Endothelial cell of umbilical vein (primary cell): ENCODE measurements at places on chromosomes 12 and 14. TPM values are rescaled to one million over a fixed set of nuclear protein-coding genes. Genes with fewer than 3 reads are reported as not detected.

DNA sequence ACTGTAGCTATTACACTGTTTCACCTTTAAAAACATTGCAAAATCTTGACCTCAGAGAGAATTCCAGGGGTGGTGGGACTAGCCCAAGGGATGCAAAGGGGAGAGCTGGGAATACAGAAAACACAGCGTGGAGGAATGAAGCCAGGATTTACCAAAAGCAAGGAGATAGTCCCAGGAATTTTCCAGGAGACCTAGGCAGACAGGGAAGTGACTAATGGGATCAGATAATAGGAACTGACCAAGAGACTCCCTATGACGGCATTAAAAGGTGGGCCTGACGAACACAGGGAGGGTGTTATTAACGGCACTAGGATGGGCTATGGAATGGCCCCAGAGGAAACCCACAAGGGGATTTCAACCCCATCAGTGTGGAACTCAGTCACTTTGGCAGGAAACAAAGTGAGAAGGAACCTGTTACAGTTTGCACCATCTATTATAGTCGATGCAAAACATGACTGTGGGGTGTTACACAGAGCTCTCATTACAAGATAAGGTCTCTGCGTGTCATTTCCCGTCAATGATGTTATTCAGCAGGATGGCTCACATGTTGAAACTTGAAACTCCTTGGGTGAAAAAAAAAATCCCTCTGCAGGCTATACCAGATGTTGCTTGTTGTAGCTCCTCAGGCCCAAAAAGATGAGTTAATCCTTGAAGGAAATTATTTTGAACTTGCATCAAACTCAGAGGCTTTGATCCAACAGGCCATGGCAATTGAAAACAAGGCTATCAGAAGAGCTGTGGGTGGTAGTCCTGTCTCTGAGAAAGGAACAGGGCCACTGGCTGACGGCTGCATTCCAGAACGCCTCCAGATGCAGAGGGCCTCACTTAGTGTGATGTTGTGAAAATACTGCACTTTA is 58.7 kb downstream of the DRAM1 start:
- H3K4me1 ChIP-seq, result peaks cover 15% of the 10 kb centered on the region
- peak overlapping the region; percentile 42 for H3K27ac ChIP-seq
- H3K4me3 ChIP-seq, result no peak overlapping the region
- no peaks in the 10 kb centered on the region for H3K27me3 ChIP-seq

- H3K27me3 ChIP-seq, result no peaks in the 10 kb centered on the region
- no peak overlapping the region for H3K4me3 ChIP-seq
- H3K4me1 ChIP-seq, result no peaks in the 10 kb centered on the region
Observed at GRCh38 chr12:67748743-67749040, 100.1 kb downstream of the DYRK2 start.

- H3K4me3 ChIP-seq, result no peak overlapping the region
- no peak overlapping the region for H3K27ac ChIP-seq
- no peaks in the 10 kb centered on the region for H3K27me3 ChIP-seq
- peaks cover 14% of the 10 kb centered on the region for H3K4me1 ChIP-seq
- no peak for DNase-seq
Observed at GRCh38 chr14:68840454-68840853, 47.6 kb upstream of the ZFP36L1 start.

- no peak for DNase-seq
- no peaks in the 10 kb centered on the region for H3K27me3 ChIP-seq
- H3K4me3 ChIP-seq, result no peak overlapping the region
- H3K27ac ChIP-seq, result no peak overlapping the region
Observed at GRCh38 chr14:76002383-76002782, 16.8 kb downstream of the IFT43 start.

- H3K36me3 ChIP-seq, result no peaks in the 10 kb centered on the region
- H3K4me3 ChIP-seq, result no peak overlapping the region
- no peak overlapping the region for H3K27ac ChIP-seq
- DNase-seq, result no peak
Observed at GRCh38 chr12:70028515-70028914, 203.5 kb downstream of the MYRFL start.

- no peak for DNase-seq
- no peak overlapping the region for H3K4me3 ChIP-seq
- no peaks in the 10 kb centered on the region for H3K36me3 ChIP-seq
Observed at GRCh38 chr14:52848626-52849025, 57.2 kb upstream of the GNPNAT1 start.

GRCh38 chr12:45918818-45919217 is 71.6 kb downstream of the SCAF11 start:
- no peak for DNase-seq
- no peaks in the 10 kb centered on the region for H3K27me3 ChIP-seq
- peaks cover 9% of the 10 kb centered on the region for H3K36me3 ChIP-seq
- no peaks in the 10 kb centered on the region for H3K4me1 ChIP-seq
- no peak overlapping the region for H3K27ac ChIP-seq
- no peak overlapping the region for H3K4me3 ChIP-seq

DNA sequence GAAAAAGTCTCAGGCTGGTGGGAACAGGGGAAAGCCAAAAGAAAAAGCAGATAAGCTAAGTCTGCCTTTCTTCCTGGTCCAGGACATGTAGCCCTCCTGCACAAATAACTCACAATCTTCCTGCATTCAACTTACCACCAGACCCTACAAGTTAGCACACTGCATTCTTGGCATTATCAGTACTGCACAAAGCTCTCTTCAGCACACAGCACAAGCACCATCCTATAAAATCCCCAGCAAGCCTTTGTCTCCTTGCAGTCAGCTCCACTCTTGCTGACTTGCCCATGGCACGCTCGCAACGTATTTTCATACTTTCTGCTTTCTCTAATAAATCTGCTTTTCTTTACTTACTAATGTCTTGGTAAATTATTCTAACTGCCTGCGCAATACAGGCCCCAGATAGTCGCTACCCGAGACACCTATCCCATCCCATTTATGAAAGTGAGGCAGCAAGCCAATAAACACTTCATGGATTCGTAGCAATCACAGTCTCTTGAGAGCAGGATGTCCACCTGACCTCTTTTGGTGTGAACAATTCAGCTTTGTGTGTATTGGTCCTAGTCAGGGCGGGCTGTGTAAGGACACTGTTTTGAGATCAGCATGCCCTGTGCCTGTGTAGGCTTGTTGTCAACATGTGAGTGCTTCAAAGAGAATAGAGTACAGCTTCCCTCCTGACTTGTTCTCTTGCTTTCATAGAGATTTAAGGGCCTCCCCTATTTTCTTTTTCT is 49.0 kb downstream of the TMEM117 start:
- H3K27ac ChIP-seq, result no peak overlapping the region
- H3K4me3 ChIP-seq, result no peak overlapping the region
- DNase-seq, result no peak
- no peaks in the 10 kb centered on the region for H3K36me3 ChIP-seq
- no peaks in the 10 kb centered on the region for H3K4me1 ChIP-seq

GRCh38 chr12:15152456-15152855 is 68.8 kb downstream of the RERG start:
- no peaks in the 10 kb centered on the region for H3K4me1 ChIP-seq
- no peak overlapping the region for H3K4me3 ChIP-seq
- H3K27ac ChIP-seq, result no peak overlapping the region

- H3K36me3 ChIP-seq, result no peaks in the 10 kb centered on the region
- H3K27ac ChIP-seq, result no peak overlapping the region
- H3K4me3 ChIP-seq, result no peak overlapping the region
- H3K4me1 ChIP-seq, result peaks cover 6% of the 10 kb centered on the region
Observed at GRCh38 chr12:14928931-14929330, 9.4 kb downstream of the ERP27 start.

GRCh38 chr12:130249376-130249775 is 87.1 kb downstream of the FZD10 start:
- H3K4me1 ChIP-seq, result no peaks in the 10 kb centered on the region
- no peak for DNase-seq
- H3K27me3 ChIP-seq, result no peaks in the 10 kb centered on the region
- H3K36me3 ChIP-seq, result no peaks in the 10 kb centered on the region
- no peak overlapping the region for H3K4me3 ChIP-seq

GRCh38 chr12:124536641-124537040 is 30.8 kb downstream of the NCOR2 start:
- no peaks in the 10 kb centered on the region for H3K27me3 ChIP-seq
- no peak overlapping the region for H3K27ac ChIP-seq
- H3K4me3 ChIP-seq, result no peak overlapping the region
- DNase-seq, result no peak

DNA sequence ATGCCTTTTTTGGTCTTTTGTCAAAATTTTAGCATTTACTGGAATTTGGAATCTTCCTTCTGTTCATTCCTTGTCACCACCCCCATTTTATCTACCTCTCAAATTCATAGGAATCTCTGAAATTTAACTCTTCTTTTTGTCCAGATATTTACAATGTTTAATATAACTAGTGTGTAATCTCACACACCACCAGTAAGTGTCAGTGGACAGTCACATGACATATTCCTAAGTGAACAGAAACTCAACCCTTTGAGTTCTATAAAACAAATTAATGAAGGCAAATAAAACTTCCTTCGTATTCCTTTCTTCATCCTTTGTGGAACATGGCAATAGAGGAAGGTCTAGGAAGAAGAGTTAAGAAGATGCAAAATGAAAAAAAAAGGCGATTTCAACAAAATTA is 26.6 kb downstream of the ATF7 start:
- peak; percentile 31 for DNase-seq
- H3K4me3 ChIP-seq, result no peak overlapping the region
- H3K4me1 ChIP-seq, result peaks cover 52% of the 10 kb centered on the region
- no peaks in the 10 kb centered on the region for H3K27me3 ChIP-seq
- H3K27ac ChIP-seq, result no peak overlapping the region
- H3K36me3 ChIP-seq, result peaks cover 3% of the 10 kb centered on the region

DNA sequence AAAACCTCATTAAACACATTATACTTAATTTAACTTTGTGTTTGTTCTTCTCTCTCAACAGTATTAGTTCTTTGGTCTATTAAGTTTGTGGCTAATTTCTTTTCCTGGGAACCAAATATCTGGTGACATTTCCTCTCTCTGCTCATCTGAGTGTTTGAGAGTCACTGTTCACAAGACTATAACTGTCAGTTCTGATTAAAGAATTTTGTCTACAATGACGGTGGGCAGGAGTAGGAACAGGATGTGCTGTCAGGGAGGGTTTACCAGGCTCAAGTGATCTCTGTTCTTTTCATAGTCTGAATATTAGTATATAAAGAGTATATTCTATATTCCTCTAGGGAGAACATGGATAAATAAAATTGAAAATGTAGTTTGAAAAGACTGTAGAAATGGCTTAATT is 92.9 kb downstream of the ALG10B start:
- no peaks in the 10 kb centered on the region for H3K4me1 ChIP-seq
- no peak for DNase-seq
- no peaks in the 10 kb centered on the region for H3K27me3 ChIP-seq
- H3K27ac ChIP-seq, result no peak overlapping the region
- H3K36me3 ChIP-seq, result no peaks in the 10 kb centered on the region
- no peak overlapping the region for H3K4me3 ChIP-seq

GRCh38 chr14:78401866-78402265 is 231.7 kb downstream of the NRXN3 start:
- H3K4me3 ChIP-seq, result no peak overlapping the region
- H3K36me3 ChIP-seq, result no peaks in the 10 kb centered on the region
- H3K4me1 ChIP-seq, result no peaks in the 10 kb centered on the region
- DNase-seq, result no peak
- no peaks in the 10 kb centered on the region for H3K27me3 ChIP-seq
- H3K27ac ChIP-seq, result no peak overlapping the region

DNA sequence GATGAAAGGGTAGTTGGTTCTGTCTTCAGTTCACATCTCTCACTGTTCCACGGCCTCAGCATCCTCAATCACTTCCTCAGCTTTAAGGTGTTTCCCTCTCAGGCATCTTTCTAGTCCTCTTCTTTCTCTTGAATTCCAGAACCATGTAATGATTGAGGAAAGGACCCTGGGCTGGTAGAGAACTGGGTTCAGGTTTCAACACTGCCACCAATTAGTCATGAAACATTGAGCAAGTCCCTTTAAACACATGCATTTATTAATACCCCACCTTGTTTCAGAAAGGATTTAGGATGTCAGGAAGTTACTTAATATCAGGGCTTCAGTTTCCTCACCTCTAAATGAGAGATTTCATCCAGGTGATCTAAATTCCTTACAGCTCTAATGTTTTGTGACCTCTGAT is 7.2 kb downstream of the DMAC2L start:
- no peaks in the 10 kb centered on the region for H3K36me3 ChIP-seq
- H3K27me3 ChIP-seq, result no peaks in the 10 kb centered on the region
- peaks cover 8% of the 10 kb centered on the region for H3K4me1 ChIP-seq

GRCh38 chr14:55111122-55111708 is 17.8 kb upstream of the LGALS3 start:
- peaks cover 13% of the 10 kb centered on the region for H3K4me1 ChIP-seq
- H3K36me3 ChIP-seq, result no peaks in the 10 kb centered on the region
- DNase-seq, result no peak
- no peak overlapping the region for H3K27ac ChIP-seq

DNA sequence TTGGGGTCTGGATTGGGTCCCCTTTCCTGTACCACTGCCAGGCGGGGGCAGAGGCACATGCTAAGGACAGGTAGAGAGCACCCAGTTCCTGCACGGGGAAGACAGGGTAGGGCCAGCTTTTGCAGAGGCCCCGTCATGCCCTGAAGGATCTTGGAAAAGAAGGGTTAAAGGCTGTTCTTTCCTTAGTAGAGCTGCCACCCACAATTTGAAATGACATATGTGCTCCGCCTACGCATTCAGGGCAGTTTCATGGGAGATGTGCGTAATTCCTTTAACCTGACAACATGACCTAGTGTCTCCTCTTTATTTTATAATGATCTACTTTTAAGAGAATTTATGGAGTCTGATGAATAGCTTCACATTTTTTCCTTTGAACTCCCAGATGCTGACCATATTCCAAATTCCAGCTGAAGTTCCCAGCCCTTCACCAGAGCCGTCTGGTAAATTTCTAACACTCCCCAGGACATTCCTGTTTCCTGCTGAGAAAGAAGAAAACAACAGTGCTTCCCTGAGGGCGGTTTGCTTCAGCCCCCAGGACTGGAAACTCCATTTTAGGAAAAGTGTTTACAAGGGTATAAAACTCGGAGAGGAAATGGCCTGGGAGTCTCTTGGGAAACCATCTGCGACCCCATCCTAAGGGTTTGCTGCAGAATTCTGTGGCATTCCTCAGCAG is 58.9 kb upstream of the PLEKHG3 start:
- DNase-seq, result peak; percentile 57
- no peak overlapping the region for H3K27ac ChIP-seq
- no peak overlapping the region for H3K4me3 ChIP-seq
- H3K36me3 ChIP-seq, result no peaks in the 10 kb centered on the region
- no peaks in the 10 kb centered on the region for H3K4me1 ChIP-seq

DNA sequence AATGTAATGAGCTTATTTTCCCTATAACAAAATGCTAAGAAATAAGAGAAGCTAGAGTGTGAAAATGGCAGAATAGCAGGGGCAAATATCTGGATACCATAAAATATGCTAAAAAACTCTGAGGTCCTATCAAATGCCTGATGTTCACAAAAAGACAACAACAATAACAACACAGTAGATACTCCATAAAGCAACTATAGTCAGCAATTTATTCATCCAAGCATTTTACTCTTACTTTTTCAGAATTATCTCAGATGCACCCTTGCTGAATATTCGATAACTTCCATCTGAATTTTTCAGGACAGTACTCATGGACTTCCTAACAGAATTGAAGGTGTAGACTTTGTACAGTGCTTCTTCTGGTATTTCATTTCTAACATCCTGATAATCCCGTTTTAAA is 88.9 kb downstream of the ATP2B1 start:
- no peak overlapping the region for H3K4me3 ChIP-seq
- H3K27me3 ChIP-seq, result no peaks in the 10 kb centered on the region
- no peak overlapping the region for H3K27ac ChIP-seq

- peaks cover 48% of the 10 kb centered on the region for H3K4me1 ChIP-seq
- no peaks in the 10 kb centered on the region for H3K27me3 ChIP-seq
- H3K4me3 ChIP-seq, result no peak overlapping the region
- H3K36me3 ChIP-seq, result peaks cover 9% of the 10 kb centered on the region
- peak overlapping the region; percentile 100 for H3K27ac ChIP-seq
- peak; percentile 89 for DNase-seq
Observed at GRCh38 chr12:49664591-49665239, 41.4 kb downstream of the PRPF40B start.

Gene AICDA
- not detected in 2 replicates for total RNA-seq

Gene EML1
- total RNA-seq, result 33.0 and 47.8 TPM in 2 replicates

Gene ABHD12B
- not detected in 2 replicates for total RNA-seq

Gene CCDC197
- total RNA-seq, result not detected in 2 replicates

Gene BCL7A
- total RNA-seq, result 11.1 and 12.6 TPM in 2 replicates

Gene ASPG
- total RNA-seq, result not detected in 2 replicates

Gene ADGRD1
- not detected in 2 replicates for total RNA-seq
